ENCODE measurements at places on chromosomes 2 and 18. TPM values are rescaled to one million over a fixed set of nuclear protein-coding genes. Genes with fewer than 3 reads are reported as not detected.

MAP4K4 gene
- 111 TPM for total RNA-seq

HOXD8 gene
- total RNA-seq = 2.7 TPM

HRH4 gene
- 0.21 TPM for total RNA-seq

DNA sequence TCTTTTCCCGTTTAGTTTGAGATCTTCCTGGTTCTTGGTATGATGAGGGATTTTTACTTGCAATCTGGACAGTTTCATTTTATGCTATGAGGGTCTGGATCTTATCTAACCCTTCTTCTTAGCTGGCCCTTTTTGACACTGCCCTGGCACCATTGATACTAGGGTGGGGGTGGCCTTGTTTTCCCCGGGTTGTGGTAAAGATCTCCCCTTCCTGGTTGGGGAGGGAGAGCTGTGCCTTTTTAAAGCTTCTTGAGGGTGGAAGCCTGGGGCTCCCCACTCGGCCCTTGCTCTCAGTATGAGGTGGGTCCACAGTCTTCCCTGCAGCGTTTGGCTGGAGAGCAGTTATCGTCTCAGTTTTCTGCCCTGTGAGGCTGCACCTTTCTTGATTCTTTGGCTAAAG, 66.1 kb downstream of the ASB1 start:
- no peak for DNase-seq

DNA sequence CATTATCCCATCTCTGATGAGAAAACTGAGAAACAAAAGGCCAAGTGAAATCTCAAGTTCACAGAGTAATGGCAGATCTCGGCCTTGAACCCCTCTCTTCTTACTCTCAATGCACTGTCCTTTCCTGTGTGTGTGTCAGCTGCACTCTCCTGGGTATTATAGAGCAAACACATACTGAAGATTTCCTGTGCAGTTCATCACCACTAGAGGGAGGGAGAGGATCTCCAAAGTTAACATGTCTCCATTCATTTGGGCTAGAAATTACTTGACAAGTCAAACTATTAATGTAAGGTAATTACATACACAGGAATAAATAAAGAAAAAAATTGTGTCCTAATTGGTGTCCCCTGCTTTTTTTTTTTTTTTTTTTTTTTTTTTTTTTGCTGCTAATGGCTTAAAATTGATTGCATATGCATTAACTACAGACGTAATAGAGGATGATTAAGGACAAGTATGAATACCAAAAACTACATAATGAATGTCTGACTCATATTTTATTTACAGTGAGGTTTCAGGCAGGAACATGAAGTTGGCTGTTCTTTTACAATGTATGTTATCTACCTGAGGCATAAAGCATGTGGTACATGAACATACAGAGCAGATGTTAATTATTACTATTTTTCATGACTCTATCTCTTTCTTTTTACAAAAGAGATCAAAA, 269.2 kb downstream of the NYAP2 start:
- DNase-seq = peak; percentile 77

DNA sequence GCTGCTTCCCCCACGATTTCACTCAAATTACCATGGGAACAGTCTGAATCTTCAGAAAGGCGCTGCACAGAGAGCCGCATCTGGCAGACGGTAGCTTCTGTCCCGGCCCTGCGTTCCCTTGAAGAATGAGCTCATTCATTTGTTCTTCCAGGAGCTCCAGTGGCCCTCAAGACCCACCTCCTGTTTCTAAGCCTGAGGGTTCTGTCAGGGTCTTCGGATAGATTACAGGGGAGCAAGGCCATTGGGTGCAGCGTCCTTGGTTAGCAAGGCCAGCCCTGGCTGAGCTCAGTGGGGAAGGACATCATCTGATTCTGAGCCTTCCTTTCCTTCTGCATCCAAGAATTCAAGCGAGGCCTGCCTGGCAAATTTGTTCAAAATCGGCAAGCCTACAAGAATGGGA, 111.9 kb downstream of the PDCL3 start:
- peak; percentile 11 for DNase-seq

DNA sequence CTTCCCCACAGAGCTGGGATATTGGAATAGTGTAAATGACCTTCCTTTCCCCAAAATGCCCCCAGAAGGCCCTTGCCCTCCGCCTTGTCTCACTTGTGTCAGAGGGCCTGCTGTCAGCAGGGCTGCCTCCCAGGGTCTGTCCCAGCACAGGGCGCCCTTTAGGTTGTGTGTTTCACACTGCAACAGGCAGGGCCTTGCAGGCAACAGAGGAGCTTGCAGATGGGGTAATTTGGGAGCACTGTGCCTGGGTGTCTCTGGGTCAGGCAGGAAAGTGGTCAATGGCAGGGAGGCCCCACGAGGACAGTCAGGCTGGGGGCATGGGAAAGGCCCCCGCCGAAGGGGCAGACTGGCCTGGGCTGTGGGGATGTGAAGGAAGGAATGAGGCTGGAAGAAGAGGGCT, 130.7 kb downstream of the ASB1 start:
- DNase-seq = no peak

DNA sequence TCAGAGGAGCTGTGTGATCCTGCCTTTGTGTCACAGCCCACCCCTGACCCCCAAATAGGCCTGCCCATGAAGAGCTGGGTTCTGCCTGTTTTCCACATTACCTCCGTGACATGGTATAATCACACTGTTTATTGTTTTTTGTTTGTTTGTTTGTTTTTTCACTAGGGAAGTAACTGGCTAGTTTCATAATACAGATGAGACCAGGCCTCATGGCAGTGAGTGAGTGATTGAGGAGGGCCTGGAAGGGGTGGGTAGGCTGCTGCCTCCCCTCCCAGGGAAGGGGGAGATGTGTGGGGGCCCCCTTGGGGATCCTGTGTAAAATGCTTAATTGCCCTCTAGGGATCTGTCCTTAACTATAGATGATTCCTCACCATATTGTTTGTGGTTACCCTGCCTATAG, 190.5 kb downstream of the LDLRAD4 start:
- DNase-seq = no peak

- DNase-seq = no peak
Measured at GRCh38 chr2:131520526-131520925, 7.2 kb upstream of the CCDC74A start.

- no peak for DNase-seq
Measured at GRCh38 chr2:198012025-198012424, 207.6 kb downstream of the PLCL1 start.

DNA sequence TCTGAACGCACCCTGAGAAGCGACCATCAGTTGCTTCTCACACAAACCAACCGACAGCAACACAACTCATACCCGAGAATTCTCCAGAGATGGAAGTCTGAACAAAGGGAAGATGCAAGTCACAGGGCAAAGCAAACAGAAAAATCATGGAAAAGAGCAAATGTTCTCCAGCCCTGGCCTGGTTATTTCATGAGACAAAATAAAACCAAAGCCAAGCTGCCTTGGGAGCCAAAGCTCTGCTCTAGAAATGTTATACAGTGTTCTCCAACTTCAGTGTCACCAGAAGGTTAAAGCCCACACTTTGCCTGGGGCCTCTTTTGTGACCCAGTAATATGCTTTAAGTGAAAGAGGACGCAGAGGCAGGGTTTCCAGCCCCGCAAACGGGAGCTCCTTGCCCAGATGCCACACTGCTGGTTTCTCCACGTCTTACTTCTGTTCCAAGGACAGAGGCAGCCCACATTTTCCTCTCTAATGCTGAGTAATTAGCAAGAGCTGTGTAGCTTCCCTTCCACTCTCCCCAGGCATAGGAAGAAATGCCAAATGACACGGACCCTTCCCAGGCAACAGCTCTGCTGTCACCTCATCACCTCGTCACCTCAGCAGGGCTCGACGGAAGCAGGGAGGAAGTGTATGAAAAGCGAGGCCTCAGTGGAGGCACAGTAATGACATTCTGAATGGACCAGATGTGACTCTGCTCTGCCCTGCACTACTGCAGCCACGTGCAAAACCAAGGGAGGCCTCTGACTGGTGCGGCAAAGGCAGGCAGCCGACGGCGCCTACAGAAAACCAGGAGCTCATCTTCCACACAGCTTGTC, 64.7 kb downstream of the FBXO15 start:
- no peak for DNase-seq

DNA sequence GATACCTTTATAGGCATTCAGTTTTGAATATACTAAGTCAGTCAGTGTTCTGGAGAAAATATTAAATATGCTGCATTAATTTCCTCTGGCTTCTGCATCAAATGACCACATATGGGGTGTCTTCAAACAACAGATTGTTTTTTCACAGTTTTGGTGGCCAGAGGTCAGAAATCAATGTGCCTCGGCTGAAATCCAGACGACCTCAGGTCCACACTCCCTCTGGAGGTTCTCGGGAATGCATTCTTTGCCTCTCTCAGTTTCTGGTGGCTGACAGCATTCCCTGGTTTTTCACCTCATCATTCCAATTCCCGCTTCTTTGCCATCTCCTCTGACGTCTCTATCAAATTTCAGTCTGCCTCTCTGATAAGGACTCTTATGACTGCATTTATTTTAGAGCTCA, 142.3 kb downstream of the ZNF407 start:
- DNase-seq = no peak

GRCh38 chr2:121038891-121039616, 245.9 kb downstream of the TFCP2L1 start:
- peak; percentile 73 for DNase-seq
